ENCODE measurements at places on chromosomes 7 and 10.
A peak's percentile ranks its signal among the peaks of the same experiment; 100 is the strongest.

DNA sequence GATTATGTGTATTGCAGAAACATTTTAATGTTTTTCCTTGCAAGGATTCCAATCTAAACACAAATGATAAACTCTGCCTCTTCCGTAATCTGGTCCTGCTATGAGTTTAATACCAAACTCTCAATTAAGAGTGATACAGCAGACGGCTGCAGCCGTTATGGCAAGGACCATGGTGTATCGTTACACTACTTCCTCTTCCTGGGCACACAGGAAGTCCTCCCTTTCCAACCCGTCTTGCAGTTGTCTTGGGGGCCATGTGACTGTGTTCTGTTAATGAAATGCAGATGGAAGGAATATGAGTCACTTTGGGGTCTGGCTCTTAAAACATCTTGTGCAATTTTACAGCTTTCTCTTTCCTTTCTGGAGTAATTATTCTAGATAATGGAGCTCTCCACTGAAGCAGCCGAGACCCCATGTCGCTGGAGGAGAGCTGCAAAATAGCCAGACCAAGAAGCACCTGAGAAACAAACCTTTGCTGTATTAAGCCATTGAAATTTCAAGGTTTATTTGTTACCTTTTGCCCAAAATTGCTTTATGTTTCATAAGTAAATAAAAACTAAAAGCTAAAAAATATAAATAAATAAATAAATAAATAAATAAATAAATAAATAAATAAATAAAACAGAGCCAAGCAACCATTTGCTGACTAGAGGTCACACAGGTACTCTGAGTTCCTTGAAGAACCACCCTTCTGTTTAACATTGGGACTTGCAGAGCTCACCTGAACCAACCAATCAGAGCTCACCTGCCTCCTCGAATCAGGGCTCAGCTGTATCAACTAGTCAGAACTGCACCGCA is 74.7 kb downstream of the FRMPD2 start:
- no peak for DNase-seq

DNA sequence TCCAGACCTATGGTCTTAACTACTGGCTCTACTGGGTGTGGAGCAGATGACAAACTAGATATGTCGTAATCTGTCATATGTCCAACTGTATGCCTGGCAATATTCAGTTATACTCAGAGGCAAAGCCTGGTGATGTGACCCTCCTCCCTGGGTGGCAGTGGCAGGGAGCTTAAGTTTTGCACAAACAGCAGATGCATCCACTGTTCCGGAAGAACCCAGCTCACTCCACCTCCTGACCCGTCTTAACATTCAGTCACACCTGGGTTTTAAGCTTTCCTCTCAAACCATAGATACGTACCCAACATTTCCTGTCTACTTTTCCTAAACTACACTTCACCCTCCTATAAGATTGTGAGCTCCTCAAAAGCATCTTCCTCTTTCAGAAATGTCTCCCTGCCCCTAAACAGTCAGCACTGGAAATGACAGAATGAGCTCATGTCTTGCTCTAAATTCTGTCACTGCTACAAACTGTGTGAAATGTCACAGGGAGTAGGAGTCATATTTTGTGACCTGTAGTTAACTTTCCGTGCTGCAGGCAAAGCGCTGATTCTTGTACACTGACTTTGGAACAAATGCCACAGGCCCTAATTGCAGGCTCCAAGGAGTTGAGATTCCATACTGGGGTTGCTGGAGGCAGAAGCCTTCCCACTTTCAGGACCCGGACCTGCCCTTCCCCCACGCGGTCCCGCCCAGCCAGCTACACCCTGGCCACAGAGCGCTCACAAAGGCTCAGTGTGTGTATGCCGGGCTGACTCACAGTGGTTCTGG is 23.9 kb downstream of the SCD start:
- no peak for DNase-seq

DNA sequence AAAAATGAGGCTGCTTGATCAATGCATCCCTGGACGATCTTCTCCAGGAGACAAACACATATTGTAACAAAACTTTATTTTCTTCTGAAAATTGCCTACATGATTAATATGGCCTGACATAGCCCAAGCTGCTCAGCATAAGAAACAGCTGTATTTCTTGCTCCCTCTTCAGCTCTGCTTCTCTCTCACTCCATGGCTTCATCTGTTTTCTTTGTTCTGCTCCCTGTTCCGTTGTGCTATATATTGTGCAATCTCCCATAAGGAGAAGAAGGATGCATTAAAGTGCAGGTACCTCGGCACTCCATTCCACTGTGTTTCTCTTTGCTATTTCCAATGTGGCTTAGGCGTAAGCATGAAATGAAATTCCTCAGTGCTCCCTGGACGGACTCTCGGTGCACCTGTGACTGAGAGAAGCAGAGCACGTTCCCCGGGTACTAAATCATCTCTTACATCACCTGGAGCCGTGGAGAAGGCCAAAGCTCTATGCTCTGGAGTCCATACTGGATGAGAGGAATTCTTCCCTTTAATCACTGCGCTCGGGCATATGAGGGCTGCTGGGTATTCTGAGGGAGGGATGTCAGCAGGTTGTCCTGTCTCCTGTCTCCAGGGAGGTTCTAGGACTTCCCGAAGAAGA is 254.3 kb downstream of the GALNT17 start:
- DNase-seq: peak; percentile 11

DNA sequence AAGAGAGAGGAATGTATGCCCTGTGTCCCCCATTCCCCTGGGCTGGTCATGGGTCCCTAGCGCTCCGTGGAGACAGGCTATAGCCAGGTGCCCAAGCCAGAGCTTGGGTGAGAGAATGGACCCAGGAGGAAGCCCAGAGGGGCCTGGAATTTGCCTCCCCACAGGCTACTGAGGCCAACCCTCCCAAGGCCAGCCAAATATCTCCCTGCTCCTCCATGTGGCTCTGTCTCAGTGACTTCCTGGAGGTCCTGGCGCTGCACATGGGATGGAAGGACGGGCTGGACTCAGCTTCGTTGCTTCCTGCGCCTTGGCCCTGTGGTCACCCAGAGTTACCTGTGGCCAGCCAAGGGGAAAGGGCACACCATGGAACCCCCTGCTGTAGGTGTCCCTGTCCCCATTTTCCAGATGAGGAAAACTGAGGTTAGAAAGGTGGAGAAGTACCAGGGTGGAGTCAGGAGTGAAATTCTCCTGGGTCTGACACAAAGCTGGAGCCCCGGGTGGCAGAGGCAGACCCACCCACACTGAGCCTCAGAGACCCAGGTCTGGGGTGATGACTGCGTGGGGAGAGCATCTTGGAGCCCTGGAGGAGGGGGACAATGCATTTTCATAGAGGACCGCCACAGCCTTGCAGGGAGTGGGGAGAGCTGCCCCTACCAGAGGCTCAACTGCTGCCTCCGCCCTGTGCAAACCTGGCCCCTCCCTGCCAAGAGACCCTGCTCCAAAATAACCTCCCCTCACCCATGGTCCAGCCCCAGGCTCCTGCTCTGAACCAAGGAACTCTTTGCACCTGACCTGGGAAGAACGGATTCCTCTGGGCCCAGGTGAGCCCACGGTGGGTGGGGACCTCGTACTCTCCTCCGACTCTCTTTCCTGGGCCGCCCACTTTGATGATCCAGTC is 42.6 kb downstream of the TMEM270 start:
- no peak for DNase-seq

Data from left forelimb (tissue), 1 donor.